Esophagus mucosa (tissue), 1 donor: ENCODE measurements at places on chromosomes 2 and 18. TPM values are rescaled to one million over a fixed set of nuclear protein-coding genes. Genes with fewer than 3 reads are reported as not detected.

DNA sequence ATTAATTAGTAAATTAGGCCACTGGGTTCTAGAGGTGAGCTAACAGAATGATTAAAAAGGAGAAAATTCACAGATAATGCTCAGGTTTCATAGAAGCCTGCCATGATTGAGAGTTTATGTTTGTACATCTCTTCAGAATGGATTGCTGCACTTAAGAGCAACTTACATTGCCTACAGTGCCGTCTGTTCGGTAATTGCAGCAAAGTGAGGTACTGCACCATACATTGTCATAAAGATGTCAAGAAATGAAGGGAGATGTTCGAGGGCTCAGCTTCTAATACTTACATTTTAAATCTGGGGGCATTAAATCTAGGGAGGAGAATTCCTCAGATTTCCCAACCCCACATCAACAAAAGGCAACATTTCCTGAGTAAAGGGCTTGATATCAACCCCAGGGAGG is 976.2 kb upstream of the FANCL start:
- no peak for ATAC-seq

DNA sequence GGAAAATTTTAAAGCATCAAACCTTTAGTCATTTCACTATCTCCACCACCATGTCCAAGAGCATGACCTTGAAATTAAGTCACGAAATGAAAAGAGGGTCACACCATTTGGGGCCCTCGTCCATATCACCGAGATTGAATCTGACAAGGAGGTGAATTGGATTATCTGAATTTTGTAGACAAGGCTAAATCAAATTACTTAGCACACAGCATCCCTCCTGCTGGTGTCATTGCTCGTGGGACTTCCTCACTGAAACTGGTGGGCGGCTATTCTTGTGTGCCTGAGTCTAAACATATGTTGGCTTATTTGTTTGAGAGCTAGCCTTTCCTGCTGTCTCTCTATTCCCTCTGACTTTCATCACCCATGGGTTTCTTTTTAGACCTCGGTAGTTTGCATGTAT is 64.6 kb upstream of the CNGA3 start:
- no peak for ATAC-seq

GRCh38 chr2:149885468-149885867 is 297.9 kb upstream of the MMADHC start:
- ATAC-seq = peak; percentile 97

DNA sequence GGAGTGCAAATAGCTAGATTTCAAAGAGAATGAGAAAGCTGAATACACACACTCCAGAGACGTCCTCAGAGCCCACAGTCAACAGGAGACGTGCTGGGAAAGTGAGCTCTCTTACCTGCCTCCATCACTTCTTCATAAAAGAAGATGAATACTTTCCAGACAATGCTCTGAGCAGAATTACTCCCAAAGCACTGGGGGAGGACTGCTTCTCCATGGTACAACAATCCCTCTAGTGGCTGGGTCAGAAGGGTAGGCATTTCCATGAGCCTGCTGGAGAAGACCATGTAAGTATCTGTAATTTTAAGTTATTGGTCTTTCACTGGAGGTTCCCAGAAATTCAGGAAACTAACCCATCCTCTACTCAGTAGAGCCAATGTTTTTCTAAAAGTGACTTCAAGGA is 190.3 kb downstream of the RBM43 start:
- ATAC-seq = no peak

DNA sequence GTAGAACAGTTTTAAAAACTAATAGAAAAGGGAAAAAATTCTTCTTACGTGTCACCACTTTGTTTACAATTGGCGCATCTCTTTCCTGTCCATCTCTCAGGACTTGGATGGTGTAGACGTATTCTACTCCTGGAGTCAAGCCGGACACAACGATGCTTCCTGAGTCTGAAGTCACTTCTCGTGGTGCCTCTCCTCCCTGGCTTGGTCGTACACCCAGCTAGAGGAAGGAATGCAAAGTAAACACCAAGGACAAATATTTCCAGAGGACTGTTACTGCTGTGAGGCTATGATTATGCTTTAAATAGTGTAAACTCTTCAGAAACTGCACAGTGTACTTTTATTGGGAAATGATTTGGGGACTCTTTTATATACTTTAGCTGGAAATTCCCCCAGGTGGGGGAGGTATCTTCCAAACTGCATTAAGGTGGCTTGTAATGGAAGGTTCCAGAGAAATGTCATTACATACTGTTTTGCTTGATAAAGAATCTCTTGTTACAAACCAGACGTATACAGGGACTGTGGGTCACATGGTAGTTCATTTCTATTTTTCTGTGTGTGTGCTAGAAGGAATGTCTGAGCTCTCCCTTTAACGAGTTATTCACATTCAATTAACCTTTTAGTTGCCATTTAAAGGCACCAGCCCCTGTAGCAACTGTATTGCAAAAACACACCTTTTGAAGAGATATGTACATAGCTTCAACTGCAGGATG is 38.1 kb downstream of the FN1 start:
- no peak for ATAC-seq

DNA sequence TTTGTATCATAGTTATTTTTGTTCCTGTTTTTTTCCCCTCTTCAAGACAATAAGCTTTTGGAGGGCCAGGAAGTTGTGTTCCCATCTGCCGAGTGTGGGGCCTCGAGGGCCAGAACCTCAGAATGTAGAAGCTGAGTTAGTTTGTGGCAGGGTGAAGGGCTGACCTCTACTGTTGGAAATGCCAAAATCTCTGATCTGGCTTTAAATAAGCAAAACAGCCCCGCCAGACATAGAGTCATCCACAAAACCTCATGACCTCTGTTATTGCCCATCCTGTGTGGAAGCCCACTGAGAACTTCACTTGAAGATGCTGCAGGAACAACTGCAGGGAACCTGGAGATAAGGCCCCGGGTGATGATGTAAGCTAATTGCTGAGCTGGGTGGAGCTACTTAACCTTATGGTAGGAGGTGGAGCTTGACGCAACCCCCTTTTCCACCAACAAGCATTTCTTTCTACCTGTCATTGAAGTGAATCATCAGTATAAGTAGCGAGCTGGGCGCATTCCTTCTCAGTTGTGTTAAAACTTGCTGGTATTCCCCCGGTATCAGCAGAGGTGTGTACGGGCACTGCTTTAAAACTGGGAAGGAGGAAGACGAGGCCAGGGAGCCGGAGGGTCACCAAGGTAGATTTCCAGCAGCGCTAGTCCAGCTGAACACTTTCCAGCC is 177.2 kb downstream of the NEDD4L start:
- ATAC-seq = peak; percentile 90

GRCh38 chr2:191220671-191221070 is 24.5 kb upstream of the MYO1B start:
- ATAC-seq = no peak

DNA sequence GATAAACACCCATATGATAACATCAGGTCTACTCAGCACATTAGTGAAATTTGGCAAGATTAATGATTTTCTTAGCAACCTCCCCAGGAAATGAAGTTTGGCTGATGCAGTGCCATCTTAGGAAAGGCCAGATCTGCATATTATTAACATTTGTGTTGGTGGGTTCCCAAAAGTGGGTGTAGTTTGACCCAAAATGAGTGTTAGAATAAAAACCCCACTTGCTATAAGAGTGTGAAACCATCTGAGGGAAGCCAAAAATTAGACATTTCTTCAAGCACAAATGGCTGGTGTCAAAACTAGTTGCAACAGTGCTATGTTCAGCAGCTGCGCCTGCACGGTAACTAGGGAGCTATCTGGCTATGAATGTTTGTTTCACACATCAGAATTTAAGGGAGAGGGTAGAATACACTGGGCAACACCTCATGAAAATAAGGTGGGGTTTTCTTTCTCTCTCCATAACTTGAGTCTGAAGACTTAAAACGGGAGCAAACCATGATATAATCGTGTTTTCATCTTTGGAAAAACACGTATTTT is 15.9 kb upstream of the CSRNP3 start:
- ATAC-seq = no peak

- ATAC-seq = no peak
Measured at GRCh38 chr18:78892721-78893120, 86.9 kb upstream of the SALL3 start.

- no peak for ATAC-seq
Measured at GRCh38 chr18:52426041-52426440, 86.0 kb downstream of the DCC start.

DNA sequence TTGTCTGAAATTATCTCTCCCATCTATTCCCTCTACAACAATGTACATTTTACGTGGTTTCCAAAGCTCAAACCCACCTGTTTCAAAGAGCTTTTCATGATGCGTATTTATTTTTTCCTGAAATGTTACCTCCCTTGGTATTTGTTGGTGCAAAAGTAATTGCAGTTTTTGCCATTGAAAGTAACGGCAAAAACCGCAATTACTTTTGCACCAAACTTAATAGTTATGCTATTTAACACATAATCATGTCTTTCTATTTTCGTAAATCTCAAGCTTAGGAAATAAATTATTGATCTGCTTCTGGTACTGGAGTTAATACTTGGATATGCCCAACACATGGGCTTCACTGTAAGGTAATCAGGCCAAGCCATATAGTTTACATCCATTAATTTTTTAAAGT is 85.2 kb downstream of the SUCLG1 start:
- ATAC-seq = no peak

- ATAC-seq = peak; percentile 56
Measured at GRCh38 chr2:69565431-69565839, 78.1 kb downstream of the AAK1 start.

GRCh38 chr2:148796735-148797512 is 78.1 kb upstream of the KIF5C start:
- no peak for ATAC-seq

DNA sequence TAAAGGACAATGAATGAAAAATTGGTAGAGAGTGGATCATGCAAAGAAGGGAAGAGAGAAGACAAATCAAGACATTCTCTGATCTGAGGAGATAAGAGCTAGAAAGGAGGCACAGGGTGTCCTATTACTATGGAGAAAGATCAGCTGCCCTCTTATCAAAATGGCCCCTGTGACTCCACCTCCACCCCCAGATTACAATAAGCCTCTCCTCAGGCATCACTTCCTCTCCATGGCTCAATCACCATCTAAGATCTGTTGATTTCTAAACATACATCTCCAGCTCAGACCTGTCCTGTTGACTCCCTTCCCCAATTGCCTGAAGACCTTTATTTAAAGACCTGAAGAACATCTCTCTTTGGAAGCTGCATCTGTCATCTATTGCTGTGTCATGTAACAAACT is 43.2 kb downstream of the SP100 start:
- no peak for ATAC-seq

- no peak for ATAC-seq
Measured at GRCh38 chr2:38037325-38037724, 38.6 kb downstream of the CYP1B1 start.

DNA sequence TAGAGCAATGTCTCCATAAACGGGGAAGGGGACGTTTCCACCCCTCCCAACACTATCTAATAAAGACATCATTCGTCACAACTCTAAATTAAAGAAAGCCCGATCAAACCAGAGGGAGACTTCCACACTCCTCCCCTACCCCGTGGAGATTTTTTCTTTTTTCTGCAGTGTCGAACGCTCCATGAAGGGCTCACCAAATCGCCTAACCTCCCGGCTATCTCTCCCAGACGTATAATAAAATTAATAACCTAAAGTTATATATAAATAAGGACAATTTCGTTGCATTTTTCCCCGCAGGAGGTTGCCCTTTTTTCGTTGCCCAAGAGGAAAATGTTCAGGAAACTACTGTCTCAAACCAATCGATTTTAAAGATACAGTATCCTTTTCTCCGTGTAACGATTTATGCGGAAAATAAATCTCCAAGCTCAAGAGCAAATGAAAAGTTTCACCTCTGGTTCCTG is 2.4 kb downstream of the EVX2 start:
- ATAC-seq = no peak

DNA sequence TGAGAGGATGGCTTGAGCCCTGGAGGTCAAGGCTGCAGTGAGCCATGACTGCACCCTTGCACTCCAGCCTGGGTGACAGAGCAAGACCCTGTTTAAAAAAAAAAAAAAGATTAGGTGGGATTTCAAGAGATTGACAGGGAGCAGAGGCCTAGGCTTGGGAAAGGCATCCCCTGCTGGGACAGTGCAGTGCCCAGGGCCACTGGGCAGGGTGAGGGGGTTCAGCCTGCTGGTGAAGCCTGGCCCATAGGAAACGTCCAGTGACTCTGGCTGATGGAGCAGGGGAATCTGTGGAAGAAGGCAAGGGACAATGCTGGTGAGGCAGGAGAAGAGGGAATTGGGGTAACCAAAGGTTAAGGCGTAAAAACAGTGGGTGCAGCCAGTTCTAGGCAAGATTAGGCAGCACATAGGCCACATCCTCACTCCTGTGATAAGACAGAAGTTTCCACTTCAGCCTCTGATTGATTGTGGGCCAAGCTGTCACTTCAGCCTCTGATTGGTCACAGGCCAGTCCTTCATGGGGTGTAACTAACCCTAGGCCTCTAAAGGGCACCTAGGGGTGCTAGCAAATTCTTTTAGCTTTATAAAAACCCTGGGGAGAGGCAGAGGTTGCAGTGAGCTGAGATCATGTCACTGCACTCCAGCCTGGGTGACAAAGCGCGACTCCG is 128.6 kb downstream of the MSH2 start:
- no peak for ATAC-seq

DNA sequence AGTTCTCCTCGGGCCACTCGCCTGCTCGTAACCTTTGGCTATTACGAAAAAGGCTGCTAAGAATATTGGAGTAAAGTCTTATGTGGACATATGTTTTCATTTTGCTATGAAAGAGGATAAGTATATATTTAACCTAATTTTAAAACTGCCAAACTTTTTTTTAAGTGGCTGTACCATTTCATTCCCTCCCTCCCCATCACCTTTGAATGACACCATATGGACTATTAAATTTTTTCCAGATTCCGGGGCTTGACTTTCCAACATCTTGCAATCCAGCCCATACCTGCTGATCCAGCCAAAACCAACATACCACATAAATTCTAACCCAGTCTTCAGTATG is 31.5 kb downstream of the REEP1 start:
- ATAC-seq = no peak

- ATAC-seq = peak; percentile 31
Measured at GRCh38 chr2:201450954-201451291, 335 bp downstream of the TRAK2 start.

- no peak for ATAC-seq
Measured at GRCh38 chr2:197210430-197210829, 100.2 kb downstream of the ANKRD44 start.

DNA sequence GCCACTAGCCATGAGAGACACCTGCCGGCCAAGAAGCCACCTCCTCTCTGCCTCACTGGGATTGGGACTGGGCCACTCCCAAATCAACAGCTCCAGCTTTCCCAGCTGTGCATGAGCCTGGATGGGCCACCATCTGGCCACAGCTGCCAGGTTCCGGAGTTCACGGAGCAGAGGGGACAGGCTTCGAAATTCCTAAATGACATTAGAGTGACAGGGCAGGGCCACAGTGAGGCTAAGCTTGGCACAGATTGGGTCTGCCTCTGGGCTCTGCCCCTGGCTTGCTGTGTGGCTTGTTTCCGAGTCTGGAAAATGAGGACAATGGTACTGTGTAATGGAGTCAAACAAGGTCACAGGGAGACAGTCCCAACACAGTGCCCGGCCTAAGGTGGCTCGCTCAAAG is 6.5 kb downstream of the DIPK1C start:
- ATAC-seq = no peak

Gene FSIP2
- total RNA-seq = 0.24 TPM

Gene ZNF396
- 0.80 TPM for total RNA-seq

Gene NLRC4
- total RNA-seq = 0.08 TPM

Gene LOXHD1
- 0.12 TPM for total RNA-seq

Gene DYTN
- total RNA-seq = not detected

Gene GTF3C2
- total RNA-seq = 50.8 TPM

Gene SLC11A1
- 3.5 TPM for total RNA-seq

Gene FAM237A
- not detected for total RNA-seq
